ENCODE measurements at places on chromosomes 2 and 18.

DNA sequence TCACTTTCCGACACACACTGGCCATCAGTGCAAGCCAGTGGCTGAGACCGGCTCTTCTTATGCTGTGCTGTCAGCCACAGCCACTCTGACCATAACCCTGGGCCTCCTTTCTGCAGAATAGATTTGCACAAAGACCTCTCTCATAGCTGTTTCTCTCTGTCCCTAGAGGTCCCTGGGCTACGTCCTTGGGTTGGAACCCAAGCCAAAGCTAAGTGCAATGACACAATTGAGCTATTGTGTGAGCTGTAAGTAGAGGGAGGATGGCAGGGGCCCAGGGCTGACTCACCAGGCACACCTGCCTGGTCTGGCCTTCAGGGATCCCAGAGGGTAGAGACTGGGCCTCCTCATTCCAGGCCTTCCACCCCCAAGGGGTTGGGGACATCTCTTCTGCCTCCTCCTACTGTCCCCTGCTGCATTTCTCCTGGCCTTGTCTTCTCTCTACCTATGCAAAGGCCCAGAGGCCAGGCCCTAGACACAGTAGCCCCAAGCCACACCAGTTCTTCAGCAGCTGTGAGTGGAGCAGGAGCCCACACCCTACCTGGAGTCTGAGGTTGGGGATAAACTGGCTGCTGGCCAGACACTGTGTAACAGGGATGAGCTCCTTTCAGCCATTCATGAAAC is 174.6 kb downstream of the NCK2 start:
- peak; percentile 44 for DNase-seq

- DNase-seq, result no peak
Measured at GRCh38 chr2:236317938-236318396, 53.8 kb upstream of the ASB18 start.

- no peak for DNase-seq
Measured at GRCh38 chr2:224405412-224405811, 3.5 kb upstream of the FAM124B start.

DNA sequence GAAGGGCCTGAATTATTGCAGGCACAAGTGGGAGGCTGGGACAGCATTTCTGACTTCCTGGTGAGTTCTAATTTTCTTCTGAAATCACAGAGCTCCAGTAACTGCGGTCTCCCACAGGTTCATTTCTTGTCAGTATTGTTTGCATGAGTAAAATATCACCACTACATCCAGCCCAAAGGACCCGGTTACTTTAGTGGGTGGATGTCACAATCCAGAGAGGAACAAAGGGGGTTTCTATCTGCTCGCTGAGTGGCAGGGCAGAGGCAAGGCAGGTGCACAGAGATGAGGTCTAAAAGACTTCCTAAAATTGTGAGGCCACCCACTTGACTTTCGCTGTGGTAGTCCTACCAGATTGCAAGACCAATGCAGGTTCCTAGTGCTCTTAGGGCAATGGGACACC is 800.4 kb upstream of the ID2 start:
- no peak for DNase-seq

DNA sequence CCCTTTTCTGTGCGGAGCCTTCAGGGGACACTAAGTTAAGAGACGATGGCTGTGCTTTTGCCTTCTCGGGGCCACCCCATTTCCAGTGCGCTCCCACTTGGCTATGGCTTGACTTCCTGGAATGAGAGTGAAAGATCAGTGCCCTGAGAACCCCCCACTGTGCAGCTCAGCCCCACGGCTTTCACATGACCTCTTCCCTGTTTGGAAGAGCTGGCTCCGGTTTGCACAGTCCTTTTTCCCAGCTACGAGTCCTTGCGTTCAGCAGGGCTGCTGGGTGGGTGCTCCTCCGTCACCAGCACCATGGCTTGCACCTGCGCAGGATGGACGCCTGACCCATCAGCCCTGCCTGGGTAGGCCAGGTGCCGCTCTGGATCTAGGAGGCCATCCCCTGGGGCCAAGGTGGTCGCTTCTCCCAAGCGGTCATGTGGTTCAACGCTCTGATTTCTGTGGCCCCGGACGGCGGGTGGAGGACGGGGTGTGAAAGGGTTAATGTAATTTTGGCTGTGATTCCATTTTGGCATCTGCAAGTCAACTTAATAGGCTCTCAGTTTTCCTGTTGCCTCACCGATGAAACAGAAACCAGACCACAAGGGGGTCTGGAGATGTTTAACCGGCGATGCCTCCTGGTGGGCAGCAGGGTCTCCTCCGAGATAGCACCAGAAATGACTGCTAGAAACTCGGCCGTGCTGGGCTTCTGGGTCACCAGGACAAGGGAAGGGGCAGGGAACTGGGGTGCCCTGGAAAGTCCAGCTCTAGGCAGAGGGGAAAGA is 113.1 kb upstream of the HAAO start:
- DNase-seq, result no peak

GRCh38 chr2:33430077-33430476 is 46.4 kb upstream of the RASGRP3 start:
- DNase-seq, result no peak

DNA sequence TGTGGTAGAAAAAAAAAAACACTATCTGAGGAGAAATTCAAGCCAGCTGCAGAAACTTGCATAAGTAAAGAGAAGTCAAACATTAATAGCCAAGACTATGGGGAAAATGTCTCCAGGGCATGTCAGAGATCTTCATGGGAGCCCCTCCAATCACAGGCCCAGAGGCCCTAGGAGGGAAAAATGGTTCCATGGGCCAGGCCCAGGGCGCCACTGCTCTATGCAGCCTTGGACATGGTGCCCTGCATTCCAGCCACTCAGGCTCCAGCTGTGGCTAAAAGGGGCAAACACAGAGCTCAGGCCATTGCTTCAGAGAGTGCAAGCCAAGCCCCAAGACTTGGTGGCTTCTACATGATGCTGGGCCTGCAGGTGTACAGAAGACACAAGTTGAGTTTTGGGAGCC is 354.7 kb downstream of the NBAS start:
- no peak for DNase-seq

DNA sequence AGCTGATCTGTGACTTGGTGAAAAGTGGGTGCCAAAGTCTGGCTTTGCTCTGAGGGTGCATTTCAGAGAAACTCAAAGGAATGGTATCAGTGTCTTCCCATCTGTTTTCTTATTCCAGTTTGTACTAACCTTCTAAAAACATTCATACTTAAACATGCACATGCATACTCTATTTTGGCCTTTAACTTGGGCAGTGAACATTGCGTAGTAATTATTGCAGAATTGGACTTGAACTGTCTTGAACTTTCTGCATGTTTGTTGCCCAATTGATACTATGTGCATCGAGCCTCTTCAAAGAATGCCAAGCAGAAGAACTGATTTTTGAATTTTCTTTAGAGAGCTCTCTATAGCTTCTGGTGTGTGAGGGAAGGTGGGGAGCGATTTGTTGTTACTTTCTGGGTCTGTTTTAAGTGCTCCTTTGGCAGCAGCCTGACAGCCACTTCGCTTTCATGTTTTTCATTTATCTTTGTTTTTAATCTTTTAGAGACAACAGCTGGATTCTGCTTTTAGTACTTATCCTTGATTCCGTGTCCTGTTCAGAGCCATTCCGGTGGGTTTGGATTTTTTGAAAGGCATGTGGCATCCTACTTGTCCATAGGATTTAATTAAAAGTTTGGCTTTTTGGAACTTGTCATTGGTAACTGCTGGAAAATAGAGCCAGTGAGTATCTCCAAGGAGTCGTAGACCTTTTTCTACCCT is 159.2 kb downstream of the RAPGEF4 start:
- DNase-seq, result no peak

DNA sequence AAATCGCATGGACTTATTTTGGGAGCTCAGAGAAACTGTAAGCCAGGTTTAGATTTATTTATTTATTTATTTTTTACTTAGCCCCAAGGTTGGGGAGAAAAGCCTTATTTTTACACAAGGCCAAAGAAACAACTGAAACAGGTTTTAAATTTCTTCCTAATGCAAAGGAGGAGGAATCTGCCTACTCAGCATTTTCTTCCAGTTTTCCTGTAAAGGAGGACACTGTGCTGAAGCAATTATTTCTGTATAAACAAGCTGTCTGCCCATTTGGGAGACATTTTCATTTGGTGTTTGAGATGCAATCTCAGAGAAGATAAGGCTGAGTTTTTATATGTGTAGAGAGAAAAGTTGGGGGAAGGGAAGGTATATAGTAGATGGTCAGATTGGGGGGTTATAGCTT is 125.0 kb downstream of the ETAA1 start:
- DNase-seq, result no peak

GRCh38 chr18:69998523-69998987 is 50.9 kb upstream of the CD226 start:
- no peak for DNase-seq

DNA sequence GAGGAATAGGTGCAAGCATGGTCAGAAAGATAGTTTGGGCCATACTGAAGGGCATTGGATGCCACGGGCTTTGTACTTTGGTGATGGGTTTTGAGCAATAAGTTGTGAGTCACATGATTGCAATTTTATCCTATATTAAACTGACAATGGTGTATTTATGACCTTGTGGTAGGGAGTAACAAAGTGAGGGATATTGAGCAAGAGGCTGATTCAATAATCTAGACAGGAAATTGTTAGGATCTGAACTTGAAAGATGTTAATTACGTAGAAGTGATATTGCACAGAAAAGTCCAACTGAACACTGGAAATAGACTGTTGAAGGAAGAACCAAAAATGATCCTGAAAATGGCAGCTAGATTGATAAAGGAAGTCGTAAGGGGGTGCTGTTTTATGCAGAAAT is 46.6 kb upstream of the TCF4 start:
- no peak for DNase-seq

DNA sequence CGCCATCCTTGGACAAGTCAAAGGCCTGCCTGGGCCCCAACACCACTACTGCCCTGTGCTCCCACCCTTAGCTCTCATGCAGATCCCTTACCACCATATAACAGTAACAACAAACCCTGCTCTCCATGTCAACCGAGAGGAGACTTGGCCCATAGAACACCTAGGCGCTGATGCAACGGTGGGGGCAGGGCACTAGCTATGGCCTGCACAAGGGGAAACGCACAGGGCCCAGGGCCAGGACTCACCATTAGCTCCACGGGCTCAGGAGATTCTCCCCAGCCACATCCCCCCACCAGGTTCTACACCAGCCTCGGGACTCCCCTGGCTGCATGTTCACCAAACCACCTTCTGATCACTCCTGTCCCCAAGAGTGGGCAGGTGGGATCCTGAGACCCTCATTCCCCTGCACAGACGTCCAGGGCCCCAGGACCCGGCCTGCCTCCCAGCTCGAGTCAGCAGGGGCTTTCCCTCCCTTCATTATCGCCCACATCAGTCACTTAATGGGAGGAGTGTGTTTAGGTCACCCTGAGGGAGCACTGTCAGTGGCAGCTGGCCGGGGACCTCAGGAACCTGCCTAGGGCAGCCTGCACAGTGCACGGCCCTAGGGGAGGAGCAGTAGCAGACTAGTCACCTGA is 29.3 kb downstream of the ANKMY1 start:
- DNase-seq, result no peak

DNA sequence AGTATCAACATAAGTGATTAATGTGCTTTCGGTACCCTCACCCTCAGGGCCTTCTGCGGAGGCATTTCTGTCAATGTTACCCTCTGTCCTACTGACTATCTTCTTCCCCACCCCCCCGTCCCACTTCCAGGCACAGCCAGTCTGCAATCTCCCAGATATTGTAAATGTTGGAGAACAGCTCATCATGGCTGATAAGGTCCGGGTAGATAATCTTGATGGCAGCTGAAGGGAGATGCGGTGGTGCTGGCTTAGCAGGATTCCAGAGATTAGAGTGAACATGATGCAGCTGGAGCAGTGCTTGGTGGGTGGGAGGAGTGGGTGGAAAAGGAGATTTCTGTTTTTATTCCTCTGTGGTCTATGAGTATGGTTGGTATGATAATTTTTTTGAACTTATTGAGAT is 15.5 kb downstream of the GTF2A1L start:
- no peak for DNase-seq

- DNase-seq, result no peak
Measured at GRCh38 chr2:219408204-219408603, 10.0 kb upstream of the DES start.

DNA sequence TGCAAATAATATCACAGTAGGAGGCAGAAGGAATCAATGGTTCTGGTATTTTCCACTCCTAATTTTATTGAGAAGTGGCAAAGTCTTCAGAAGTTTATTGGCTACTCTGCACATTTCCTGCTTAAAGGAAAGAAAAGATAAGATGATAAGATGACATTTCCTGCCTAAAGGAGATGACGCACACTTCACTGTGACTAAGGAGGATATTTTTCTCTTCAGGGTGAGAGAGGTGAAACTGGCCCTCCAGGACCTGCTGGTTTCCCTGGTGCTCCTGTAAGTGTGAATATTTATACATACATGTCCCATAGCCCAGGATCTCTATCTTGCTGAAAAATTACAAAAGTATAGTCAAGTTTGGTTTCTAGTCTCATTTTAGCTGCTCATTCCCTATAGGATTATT is 27.9 kb downstream of the COL3A1 start:
- no peak for DNase-seq

- DNase-seq, result no peak
Measured at GRCh38 chr2:75130171-75130570, 69.1 kb downstream of the TACR1 start.

DNA sequence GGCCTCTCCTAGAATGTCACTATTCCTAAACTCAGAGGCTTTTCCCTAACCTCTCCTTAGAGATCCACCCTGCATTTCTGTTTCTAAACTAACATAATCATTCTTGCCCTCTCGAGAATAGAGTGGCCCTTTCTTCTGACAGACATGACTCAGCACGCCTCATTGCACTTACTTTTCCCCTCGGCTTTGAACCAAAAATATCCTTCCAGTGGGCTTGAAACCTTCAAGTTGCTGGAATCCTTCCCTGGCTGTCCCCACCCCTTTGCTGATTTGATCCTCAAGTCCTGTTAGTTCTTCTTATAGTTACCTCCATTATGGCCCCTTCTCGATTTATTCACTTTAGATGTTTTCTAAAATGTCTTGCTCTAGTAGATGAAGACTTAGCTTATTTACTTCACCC is 158.0 kb downstream of the LTBP1 start:
- DNase-seq, result no peak

- DNase-seq, result peak; percentile 73
Measured at GRCh38 chr2:85768713-85769112, 14.9 kb downstream of the ATOH8 start.

- no peak for DNase-seq
Measured at GRCh38 chr2:106853631-106854030, 32.3 kb downstream of the ST6GAL2 start.

- no peak for DNase-seq
Measured at GRCh38 chr18:74506448-74507084, 10.4 kb downstream of the CNDP2 start.

DNA sequence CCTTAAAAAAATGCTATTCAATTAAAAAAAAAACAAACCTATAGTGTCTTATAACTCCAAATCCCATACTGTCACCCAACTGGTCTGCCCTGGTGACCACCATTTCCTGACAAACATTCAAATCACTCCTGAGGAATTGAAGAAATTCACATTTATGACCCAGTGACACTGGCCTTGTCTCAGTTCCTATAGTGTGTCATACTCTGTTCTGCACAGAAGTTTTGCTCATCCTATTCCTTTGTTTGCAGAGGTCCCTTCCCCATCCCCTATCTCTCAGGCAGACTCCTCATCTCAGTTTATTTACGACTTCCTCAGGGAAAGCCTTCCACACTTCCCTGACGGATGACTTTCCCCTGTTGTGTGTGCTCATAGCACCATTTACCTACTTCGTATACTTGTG is 14.7 kb downstream of the ZC3H6 start:
- no peak for DNase-seq

GRCh38 chr18:23825978-23826405 is 136.7 kb downstream of the LAMA3 start:
- peak; percentile 67 for DNase-seq

- no peak for DNase-seq
Measured at GRCh38 chr18:32529722-32530420, 59.2 kb upstream of the GAREM1 start.

- no peak for DNase-seq
Measured at GRCh38 chr2:134725876-134726275, 7.1 kb upstream of the TMEM163 start.
